Activated CD4-positive, alpha-beta T cell treated with anti-CD3 and anti-CD28 coated beads for 48 hours (primary cell): ENCODE measurements at places on chromosomes 1 and 21.

DNA sequence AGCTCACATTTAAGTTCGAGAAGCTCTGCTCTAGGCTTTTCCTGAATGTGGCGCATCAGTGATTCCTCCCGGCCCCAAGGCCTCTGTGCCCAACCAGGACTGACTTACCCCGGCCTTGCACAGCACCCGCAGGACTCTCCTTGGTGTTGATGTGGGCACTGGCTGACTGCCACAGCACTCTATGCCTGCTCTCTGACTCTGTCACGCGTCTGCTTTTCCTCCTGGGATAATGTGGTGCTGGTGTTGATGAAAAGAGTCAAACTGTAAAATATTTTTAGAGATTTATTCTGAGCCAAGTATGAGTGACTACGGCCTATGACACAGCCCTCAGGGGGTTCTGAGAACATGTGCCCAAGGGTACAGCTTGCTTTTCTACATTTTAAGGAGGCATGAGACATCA, 15.5 kb upstream of the SLC2A5 start:
- DNase-seq = no peak

- no peak for DNase-seq
Measured at GRCh38 chr1:81873946-81874345, 73.2 kb downstream of the ADGRL2 start.

DNA sequence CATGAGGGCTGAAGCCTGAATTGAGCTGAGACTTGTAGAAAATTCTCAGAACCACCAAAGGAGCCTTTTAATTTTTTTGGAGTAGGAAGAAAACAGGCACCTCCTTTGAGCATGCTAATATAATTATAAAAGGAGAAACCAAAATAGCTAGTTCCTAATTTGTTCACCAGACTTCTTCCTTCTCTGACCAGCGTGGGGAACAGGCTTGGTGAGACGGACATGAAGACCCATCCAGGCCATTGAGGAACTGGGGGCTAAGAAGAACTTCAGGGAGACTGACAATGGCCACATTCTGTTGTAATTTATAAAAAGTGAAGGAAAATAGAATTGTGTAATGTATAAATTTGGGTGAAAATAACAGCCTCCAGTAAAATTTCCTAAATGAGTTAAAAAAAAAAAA, 62.6 kb downstream of the MAN1C1 start:
- DNase-seq = no peak

- DNase-seq = no peak
Measured at GRCh38 chr1:239053279-239053678, 333.1 kb upstream of the CHRM3 start.

DNA sequence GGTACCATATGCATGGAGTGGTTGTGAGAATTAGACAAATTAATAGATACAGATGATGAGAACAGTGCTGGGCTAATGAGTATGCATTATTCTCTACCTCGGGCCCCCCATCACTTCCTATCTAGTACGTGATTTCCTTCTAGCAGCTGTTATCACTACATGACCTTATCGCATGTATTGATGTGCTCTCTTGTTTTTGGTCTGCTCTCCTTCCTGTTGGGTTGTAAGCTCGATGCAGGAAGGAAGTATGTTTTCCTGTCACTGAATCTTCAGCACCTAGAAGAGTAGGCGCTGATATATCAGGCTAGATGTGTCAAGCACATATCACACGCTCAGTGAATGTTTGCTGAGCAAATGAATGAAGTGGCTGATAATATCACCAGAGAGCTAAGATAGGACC, 43.9 kb upstream of the IFNAR2 start:
- no peak for DNase-seq
